ENCODE measurements at places on chromosomes 16 and 17.

DNA sequence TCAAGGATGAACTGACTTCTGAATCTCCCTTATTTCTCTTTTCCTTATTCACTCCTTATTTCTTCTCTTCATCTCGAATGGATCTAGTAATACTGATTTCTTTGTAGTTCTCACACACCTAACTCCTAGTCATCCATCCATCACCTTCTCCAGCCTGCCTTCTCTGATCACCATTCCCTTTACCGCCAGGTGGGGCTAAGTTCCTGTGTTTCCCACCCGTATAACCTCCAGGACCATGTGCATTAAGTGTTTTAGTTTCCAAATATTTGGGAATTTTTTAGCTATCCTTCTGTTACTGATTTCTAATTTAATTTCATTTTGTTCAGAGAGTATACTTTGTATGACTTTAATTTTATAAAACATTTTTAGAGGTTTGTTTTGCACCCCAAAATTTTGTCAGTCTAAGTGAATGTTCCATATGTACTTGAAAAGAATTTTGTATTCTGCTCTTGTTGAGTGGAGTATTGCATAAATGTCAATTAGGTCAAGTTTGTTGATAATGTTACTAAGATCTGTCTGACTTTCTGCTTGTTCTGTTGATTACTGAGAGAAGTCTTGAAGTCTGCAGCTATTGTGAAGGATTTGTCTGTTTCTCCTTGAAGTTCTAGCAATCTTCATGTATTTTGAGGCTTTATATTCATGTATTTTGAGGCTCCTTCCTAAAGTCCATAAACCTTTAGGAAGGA, 8.8 kb downstream of the BPTF start:
- DNase-seq, result no peak

GRCh38 chr16:1224558-1224957, 510 bp downstream of the TPSG1 start:
- no peak for DNase-seq

GRCh38 chr17:48570325-48571023, 7.7 kb downstream of the HOXB4 start:
- no peak for DNase-seq

GRCh38 chr17:16435925-16436886, 20.8 kb downstream of the TRPV2 start:
- DNase-seq, result no peak

DNA sequence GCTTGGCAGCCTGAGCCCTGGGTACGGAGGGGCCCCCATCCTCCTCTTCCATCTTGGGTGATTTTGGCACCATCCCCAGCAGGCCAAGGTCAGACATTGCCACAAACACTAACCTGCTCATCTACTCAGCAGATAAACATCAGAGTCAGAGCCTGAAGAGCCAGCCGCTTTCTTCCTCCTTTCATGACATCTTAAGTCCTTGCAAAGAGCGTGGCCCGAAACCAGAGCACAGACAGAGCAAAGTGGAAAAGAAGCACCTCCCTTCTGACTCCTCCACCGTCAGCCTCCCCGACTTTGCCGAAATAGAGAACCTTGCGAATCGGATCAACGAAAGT, 60.4 kb upstream of the RPH3AL start:
- DNase-seq, result no peak

Data from fibroblast of skin of left biceps (primary cell).